ENCODE measurements at places on chromosomes 12 and 14. TPM values are rescaled to one million over a fixed set of nuclear protein-coding genes. Genes with fewer than 3 reads are reported as not detected.

Gene RBP5
- not detected for total RNA-seq

Gene IFNG
- 2,121 TPM for total RNA-seq

Gene PLEKHD1
- not detected for total RNA-seq

Gene ITGB7
- 266 TPM for total RNA-seq

Gene ASB2
- 21.1 TPM for total RNA-seq

Data from activated T-helper 1 cell treated with anti-CD3 and anti-CD28 coated beads, Interleukin-12 subunit alpha, Interleukin-12 subunit beta, Interleukin-2, Interleukin-4 antibody, amounts not matched to agents 30 ng/mL and 10 ng/mL and 1 ng/mL, durations not matched to agents 14 hours and 24 hours and 36 hours (primary cell).